ENCODE measurements at places on chromosomes 6 and 20.
A peak's percentile ranks its signal among the peaks of the same experiment; 100 is the strongest.

DNA sequence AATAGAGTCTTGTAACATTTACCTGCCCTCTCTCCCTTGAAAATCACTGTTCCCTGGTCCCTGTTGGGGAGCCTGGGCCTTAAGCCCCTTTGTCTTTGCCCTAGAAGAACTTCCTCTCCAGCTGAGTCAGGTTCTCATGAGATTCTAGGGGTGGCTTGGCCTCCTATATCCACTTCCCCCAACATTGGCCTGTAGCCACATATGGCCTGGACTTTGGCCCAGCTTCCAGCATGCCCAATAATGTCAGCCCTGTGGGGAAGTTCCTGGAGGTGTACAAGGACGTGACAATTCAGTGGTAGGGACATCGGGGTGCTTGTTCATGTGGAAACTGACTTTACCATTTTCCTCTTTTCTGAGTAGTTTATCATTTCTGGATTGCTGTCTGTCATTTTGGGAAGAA is 17.2 kb upstream of the MAS1L start:
- DNase-seq: no peak

DNA sequence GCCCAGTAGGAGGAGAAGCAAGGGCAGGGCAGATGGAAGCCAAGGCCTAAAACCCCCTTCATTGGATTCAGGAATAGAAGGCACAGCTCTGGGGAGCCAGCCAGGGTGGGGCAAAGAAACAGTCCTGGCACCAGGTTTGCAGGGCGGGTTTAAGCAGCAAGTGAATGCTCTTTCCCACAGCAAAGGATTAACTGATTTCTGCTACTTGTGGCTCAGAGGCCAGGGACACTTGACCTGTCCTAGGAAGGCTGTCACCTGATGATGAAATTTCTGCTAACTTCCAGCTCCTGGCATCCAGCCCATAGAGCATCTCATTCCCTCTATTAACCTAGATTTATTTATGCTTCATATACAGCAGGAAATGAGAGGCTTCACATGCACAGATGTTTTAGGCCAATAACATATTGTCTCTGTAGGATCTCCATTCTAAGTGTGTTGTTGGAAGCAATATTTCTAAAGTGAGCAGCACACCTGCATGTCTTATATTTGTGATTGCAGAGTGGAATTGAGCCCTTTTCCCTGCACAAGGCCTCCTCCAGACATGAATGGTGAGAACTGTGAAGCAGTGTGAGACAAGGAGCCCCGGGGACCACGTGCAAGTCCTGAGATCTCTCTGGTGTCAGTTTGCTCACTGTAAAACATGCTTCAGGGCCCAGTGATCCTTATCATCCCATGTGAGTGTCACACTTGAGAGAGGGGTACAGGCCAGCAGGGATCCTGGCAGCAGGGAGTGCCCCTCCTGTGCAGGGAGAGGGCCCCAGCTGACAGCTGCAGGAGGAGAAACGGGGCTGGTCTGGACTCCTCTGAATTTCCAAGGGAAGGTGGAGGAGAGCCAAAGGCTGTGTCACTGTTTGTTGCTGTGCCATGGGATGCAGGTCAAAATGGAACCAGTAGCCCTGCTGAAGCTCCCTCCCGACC is 41.1 kb upstream of the CST5 start:
- DNase-seq: no peak

DNA sequence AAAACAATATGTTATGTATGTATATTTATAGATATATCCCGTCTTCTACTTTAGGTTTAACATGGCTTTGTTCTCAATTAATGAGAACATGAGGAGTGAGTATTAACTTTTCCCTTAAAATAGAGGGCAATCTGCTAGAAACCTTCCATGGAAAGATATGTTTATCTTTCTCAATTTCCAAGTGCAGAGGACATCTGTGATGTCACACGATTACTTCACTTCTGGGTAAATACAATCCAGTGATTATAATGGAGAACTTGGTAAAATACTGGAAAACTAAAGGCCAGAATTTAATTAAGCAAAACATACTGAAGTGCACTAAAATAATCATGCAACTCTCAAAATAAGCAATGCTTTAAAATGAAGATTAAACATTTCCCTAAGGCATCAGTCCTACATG is 11.9 kb upstream of the MRAP2 start:
- no peak for DNase-seq

GRCh38 chr6:112254921-112255320 is 554 bp upstream of the LAMA4 start:
- DNase-seq: peak; percentile 29

DNA sequence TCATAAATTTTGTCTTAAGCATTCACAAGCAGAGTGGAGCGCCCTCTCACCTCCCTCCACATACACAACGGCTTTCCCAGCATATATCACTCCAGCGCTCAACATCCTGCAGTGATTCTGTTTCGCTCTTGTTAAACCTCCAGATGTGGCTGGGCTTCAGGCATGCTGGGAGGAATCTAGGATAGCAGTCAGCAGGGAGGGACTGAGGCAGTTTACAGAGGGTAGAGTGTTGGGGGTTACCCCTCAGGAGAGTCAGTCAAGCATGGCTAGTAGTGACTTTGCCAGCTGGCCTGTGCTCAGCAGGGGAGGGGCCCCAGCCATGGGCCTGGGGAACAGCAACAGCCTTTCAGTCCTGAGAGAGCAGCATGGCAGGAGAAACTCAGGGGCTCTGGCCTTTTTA is 161.4 kb upstream of the FLRT3 start:
- no peak for DNase-seq
